ENCODE measurements at places on chromosomes 16 and 17.
A peak's percentile ranks its signal among the peaks of the same experiment; 100 is the strongest.

DNA sequence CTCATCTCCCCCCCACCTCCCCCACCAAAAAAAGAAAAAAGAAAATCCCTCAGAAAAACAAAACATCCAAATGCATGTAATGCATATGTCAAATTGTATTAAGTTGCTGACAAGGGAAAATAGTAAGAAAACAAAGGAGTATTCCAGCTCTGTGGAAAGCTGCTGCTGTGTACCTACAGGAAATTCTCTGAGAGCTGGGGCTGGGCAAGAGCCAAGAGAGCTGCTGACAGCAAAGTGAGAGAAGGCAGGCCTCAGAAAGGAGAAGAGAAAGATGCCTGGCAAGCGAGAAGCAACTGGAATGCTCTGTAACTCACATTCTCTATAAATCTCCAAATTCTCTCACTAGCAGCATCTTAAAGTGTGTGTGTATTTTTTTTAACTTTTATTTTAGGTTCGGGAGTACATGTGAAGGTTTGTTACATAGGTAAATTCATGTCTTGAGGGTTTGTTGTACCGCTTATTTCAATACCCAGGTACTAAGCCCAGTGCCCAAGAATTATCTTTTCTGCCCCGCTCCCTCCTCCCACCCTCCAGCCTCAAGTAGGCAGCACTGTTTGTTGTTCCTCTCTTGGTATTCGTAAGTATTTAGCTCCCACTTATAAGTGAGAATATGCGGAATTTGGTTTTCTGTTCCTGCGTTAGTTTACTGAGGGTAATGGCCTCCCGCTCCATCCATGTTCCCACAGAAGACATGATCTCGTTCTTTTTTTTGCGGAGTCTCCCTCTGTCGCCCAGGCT lies 24.4 kb downstream of the CNTROB start:
- no peak for DNase-seq

DNA sequence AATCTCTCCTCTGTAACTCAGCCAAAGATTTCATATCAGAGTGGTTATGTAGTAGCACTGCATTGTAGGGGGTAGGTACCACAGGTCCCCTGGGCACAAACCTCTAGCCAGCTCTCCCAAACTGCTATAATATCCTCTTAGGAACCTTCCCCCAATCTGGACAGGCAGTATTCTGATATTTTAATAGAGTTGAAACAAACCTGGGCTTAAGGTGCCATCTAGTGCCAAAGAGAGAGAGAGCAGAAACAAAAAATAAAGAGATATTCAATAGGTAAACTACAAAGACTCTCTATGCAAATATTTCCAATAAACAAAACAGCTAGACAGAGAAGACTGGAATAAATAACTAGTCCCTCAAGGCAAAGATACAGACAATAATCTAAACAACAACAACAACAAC lies 1070.0 kb downstream of the CDH11 start:
- DNase-seq: no peak

- peak; percentile 67 for DNase-seq
Measured at GRCh38 chr17:81519284-81520020, 6.9 kb upstream of the ACTG1 start.

DNA sequence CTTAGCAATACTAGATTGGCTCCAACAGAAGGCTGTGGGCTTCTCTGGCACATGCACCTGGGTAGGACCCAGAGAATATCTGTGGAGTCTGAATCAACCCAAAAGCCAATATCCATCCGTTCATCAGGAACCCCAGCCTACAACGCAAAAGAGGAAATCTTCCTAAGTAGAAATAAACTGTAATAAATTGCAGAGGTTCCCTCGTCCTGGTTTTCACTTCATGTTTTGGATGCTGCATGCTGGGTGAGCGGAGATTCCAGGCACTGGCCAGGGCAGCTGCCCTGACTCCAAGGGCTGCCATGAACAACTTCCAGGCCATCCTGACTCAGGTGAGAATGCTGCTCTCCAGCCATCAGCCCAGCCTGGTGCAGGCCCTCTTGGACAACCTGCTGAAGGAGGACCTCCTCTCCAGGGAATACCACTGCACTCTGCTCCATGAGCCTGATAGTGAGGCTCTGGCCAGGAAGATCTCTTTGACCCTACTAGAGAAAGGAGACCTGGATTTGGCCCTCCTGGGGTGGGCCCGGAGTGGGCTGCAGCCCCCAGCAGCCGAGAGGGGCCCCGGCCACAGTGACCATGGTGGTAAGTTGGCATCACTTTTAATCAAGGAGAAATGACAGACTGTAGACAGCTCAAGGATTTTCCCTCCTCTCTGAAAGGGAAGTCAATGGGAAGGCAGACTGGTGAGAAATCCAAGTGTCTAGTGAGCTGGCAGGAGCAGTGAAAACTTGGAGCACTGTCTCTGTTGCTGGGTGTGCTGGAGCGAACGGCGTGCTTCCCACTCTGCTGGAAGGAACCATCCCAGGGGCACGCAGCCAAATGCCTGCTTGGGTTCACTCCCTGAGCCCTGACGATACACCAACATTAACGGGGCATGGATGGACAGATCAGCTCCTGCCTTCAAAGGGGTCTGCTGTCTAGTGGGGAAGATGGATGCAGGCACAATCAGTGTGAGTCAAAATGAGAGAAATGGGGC lies 10.7 kb upstream of the CIITA start:
- DNase-seq: no peak

DNA sequence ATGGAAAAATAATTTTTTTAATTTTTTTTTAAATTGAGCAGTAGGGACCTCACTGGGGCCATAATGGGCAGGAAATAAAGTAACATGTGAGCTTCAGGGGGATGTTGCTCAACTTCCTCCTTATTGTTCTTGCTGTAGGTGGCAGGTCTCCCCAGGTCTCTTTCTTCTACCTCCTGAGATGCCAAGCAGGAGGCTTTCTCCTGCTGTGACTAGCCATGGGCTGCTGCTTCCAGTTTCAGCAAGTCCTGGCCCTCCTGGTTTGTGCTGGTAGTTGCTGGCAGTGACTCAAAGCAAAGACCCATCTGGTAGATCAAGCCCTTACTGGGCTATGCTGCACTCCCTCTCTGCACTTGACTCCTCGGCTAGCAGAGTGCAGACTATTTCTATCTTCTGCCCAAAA lies 2.3 kb downstream of the DPEP2NB start:
- no peak for DNase-seq

DNA sequence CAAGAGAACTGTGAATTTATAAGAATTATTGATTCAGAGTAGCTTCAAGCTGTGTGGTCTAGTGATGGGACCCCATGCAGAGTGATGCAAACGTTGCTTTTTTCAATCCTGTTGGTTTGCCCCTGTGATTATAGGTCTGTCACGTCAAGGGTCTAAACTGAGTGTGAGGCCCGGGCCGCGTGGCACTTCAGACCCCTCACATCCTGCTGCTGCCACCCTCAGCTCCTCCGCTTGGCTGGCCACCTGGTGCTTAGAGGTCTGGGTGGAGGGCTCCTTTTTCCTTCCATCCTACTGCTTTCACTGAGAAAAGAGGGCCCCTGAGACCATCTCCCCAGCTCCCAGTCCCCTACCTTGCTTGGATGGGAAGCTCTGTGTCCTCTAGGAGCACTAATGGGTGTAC lies 12.0 kb downstream of the MYL4 start:
- no peak for DNase-seq

DNA sequence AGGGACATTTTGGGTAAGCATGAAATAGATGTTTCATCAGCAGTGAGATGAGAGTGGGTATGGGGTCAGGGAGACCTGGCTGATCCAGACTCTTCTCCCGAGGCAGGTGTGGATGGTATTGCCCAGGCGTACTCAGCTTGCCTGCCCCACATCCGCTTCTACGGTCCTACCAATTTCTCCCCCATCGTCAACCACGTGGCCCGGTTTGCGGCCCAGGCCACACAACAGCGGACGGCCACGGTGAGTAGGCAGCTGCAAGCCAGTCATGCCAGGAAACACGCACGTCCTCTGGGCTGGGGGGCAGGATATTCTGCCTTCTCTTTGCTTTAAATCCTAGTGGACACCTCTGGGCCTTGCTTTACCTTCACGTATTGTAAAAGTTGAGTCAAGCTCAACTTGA lies 44.7 kb downstream of the CPNE2 start:
- no peak for DNase-seq

GRCh38 chr16:27384425-27384824 lies 17.5 kb upstream of the IL21R start:
- no peak for DNase-seq

DNA sequence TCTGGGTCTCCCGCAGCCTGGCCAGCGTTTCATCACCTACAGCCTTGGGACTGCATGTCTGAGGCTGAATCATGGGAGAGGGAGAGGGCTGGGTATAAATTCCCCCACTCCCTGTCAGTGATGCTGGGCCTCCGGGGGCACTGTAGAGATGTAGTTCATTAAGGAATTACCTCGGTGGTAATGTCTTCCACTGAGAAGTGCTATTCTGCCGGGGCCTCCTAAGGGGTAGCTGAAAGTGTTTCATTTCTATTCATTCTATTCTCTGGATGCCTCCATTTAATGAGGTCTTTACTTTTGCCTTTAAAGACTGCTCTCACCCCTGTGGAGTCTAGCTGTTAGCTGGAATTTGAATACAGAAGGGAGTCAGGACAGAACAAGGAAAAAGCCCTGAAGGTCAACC lies 116.4 kb upstream of the HS3ST4 start:
- DNase-seq: no peak

- DNase-seq: no peak
Measured at GRCh38 chr16:29815032-29815721, 775 bp upstream of the PAGR1 start.

GRCh38 chr17:17994271-17995069 lies 21.8 kb downstream of the DRC3 start:
- peak; percentile 24 for DNase-seq

GRCh38 chr17:8063761-8064534 lies 23.6 kb downstream of the ALOX12B start:
- no peak for DNase-seq

DNA sequence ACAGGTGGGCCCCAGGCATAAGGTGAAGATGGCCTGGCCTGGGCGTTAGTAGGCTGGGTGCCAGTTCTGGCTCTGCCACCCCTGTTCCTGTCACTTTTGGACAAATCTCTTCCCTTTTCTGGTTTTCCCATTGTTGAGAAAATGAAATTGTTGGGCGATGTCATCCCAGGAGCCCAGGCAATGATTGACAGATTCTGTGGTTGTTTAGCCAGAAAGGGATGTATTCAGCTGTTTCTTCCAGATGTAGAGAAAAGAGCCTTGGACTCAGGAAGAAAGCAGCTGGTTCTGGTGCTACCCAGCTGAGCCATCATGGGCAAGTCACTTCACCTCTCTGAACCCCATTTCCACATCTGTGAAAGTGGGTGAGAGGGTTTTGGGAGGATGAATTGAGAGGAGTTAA lies 60.1 kb upstream of the MRTFB start:
- no peak for DNase-seq

GRCh38 chr16:22317625-22318024 lies 20.4 kb downstream of the POLR3E start:
- DNase-seq: no peak

GRCh38 chr17:28597606-28598383 lies 1.0 kb downstream of the SPAG5 start:
- no peak for DNase-seq

- no peak for DNase-seq
Measured at GRCh38 chr17:1953831-1954230, 71.3 kb downstream of the RTN4RL1 start.

DNA sequence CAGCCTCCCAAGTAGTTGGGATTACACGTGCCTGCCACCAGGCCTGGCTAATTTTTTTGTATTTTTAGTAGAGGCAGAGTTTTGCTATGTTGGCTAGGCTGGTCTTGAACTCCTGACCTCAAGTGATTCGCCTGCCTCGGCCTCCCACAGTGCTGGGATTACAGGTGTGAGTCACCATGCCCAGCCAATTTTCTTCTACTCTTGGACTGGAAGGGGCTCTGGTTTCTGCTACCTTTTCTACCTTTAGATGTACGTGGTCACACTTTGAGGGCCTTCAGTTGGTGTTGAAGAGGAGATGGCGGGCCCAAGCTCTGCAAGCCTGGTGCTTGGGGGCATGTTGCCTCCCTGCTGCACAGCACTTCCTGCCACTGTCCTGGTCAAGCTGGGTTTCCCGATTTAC lies 173.6 kb downstream of the PRKCA start:
- DNase-seq: no peak

- no peak for DNase-seq
Measured at GRCh38 chr17:78558181-78558850, 18.9 kb downstream of the DNAH17 start.

DNA sequence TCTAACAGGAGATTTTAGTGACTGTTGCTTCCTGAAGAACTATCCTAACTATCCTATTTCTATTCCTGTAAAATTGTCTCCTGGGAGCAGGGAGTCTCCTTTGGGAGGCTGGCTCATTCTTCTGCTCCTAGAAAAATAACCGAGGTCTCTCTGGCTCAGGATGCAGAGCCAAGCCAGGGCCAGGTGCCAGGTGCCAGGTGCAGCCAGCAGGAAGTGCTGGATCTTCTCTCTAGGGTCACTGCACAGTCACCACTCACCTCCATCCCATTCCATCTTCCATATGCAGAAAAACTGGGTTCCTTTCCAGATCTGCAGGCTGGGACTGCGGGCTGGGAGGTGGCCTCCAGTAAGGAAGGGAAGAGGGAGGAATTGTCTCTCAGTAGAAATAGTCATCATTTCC lies 3.8 kb upstream of the TMC7 start:
- DNase-seq: no peak

DNA sequence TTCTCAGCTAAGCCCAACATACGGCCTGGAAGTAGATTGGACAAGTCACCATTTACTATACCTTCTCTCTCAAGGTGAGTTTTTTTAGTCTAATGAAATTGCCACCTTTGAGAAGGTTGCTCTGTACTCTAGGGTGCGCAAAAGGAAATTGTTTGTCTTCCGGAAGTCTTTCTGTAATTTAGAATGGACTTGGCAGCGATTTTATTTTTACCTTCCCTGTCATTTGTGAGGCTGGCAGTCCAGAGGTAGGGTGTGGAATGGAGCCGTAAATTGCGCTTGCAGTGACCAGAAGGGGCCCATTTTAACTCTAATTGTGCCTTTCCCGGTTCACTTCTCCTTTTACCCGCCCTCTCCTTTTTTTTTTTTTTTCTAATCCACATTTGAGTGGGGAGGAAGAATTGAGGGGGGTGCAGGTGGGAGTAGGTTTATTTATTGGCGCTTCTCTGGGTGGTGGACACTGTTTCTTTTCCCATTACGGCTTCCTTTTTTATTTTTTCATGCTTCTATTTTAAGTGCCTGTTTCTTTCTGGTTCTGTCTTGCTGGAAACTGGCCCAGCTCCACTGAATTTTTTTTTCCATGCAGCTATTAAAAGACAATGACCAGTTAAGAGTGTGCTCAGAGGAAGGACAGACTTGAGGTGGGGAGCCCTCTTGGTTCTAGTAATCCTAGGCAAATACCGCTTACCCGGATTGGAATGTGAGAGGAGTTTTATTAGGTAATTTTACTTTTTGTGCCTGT lies 89.7 kb upstream of the CLEC18A start:
- no peak for DNase-seq

DNA sequence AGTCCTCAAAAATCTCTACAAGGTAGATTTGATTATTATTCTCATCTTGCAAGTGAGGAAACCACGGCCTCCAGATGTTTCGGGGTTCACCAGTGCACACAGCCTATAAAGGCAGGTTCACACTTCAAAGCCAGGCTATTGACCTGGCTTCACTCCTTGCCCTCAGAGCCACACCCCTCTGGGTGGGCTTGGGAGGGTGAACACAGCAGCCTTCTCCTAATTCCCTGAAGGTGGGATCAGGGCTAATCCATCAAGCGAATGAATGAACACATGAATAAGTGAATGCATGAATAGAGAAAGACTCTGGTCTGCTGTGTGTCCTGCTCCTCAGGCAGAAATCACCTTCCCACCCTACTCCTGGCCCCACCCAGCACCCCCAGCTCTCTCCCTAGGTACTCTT lies 139.0 kb downstream of the CYLD start:
- no peak for DNase-seq

GRCh38 chr17:74006371-74006770 lies 197.1 kb upstream of the RPL38 start:
- DNase-seq: no peak

All from germinal center (tissue), 1 donor.